ENCODE measurements at places on chromosomes 6 and 20.

GRCh38 chr6:11812439-11812838 is 33.8 kb upstream of the ADTRP start:
- DNase-seq = no peak

- no peak for DNase-seq
Observed at GRCh38 chr6:42078386-42078785, 28.1 kb downstream of the TAF8 start.

DNA sequence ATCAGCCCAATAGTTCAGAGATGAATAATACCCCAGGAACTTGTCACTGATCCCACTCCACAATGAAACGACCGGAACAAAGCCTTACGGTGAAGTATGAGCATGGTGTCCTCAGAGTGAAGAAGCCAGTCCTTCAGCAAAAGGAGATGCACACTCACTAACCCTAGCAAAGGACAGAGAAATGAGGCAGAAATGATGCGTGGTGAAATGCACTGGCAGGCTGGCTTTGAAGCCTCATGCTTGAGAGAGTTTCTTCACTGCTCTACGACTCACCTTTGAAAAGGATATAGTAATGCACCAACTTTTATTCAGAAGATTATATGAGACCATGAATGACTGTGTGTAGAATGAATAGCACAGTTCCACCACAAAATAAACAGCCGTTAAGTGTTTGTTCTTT is 74.8 kb downstream of the PHACTR1 start:
- DNase-seq = no peak

DNA sequence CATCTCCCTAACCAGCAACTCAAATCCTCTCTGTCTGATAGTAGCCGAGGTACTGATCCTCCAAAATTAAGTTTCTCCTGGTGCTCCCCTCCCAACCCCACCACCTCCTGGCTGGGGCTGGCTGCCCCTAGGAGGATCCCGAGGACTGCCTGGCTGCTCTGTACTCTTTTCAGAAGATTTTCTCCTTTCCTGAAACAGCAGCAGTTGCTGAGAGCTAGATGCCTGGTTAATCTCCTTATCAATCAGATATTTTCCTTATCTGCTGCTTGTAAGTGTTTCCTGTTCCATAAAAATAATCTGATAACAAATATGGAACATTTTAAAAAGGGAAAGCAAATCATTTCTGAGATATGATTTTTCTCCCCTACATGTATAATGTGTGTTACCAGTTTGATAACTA is 52.8 kb downstream of the ZMYND8 start:
- no peak for DNase-seq

DNA sequence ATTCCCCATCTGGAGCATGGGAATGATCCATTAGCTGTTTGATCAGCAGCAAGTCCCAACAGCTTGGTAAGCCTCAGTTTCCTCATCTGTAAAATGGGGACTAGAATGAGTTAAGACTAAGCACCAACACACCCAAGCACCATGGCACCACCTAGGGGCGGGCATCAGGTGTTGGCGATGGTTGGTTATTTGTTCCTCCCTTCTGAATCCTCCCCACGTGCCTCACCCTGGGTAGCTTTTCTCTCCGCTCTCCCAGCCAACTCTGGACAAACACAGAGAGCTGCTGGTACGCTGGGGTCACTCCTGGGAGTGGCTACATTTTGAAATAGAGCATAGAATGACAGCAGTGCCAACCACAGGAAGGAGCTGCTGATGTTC is 13.3 kb upstream of the ITPR3 start:
- no peak for DNase-seq

- DNase-seq = no peak
Observed at GRCh38 chr20:2507464-2507863, 1.3 kb downstream of the ZNF343 start.

- DNase-seq = no peak
Observed at GRCh38 chr6:43699564-43700186, 12.1 kb upstream of the MRPS18A start.

DNA sequence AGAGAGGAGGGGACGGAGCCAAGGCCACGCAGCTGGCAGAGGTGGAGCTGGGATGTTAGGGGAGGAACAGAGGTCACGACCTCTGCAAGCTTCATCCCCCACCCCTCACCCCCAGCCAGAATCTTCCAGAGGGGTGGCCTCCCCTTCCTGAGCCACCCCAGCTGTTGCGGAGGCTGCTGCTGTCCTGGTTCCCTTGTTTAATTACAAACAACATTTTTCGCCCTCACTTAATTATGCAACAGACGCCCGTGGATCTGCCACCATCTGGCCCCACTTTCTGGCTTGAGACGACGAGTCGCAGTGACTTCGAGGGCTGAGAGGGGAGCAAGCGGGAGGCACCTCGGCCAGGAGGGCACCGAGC is 153.7 kb upstream of the PTPN1 start:
- DNase-seq = no peak

- DNase-seq = no peak
Observed at GRCh38 chr6:144334150-144334708, 49.1 kb downstream of the UTRN start.

GRCh38 chr20:44331201-44331600 is 5.6 kb upstream of the R3HDML start:
- no peak for DNase-seq

- DNase-seq = no peak
Observed at GRCh38 chr6:7895125-7895423, 15.5 kb downstream of the TXNDC5 start.

DNA sequence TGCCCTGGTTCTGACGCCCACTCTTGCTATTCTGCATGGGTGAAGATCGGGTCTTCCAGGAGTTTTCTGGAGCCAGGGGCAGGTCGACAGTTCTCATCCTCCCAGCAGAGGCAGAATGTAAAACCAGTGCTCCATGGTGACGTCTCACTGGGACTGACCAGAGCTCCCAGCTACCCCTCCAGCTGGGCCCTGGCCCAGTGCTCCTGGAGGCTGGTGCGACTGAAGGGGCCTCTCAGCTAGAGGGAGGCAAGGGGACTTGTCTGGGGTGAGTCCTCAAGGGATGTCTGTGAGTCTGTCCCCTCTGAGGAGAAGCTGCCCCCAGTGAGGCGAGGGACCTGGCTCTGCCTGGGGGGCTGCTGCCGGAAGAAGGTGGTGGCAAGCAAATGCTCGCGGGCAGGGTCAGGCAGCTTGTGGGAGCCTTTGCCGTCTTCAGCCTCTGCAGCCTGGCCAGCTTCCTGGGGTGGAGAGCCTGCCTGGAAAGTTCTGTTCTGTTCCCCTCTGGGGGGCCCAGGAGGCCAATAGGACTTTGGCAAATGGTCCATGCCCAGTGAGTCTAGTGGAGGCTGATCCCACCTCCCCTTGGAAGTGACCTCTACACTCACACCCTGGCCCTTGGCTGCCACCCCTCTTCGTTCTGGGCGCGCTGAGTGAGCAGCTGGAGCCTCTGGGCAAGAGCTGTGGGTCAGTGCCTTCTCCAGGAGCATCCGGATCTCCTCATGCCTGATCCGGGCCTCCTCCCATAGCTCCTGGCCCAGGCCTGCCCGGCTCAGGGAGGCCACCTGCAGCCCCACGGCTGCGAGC is 47.5 kb downstream of the KIAA1755 start:
- no peak for DNase-seq

DNA sequence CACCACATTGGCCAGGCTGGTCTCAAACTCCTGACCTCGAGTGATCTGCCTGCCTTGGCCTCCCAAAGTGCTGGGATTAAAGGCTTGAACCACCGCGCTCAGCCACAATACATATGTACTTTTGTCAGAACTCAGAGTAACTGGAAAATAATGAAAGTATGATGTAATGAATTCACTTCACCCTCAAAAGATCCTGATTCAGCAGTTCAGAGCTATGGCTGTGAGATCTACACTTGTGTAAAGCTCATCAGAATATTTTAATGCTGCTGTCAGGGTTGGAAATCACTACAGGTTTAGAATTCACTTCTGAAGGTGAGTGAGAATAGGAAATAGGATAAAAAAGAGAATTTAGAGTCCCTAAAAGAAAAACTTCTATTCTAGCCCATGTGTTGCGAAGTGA is 464.5 kb upstream of the NRSN1 start:
- no peak for DNase-seq

DNA sequence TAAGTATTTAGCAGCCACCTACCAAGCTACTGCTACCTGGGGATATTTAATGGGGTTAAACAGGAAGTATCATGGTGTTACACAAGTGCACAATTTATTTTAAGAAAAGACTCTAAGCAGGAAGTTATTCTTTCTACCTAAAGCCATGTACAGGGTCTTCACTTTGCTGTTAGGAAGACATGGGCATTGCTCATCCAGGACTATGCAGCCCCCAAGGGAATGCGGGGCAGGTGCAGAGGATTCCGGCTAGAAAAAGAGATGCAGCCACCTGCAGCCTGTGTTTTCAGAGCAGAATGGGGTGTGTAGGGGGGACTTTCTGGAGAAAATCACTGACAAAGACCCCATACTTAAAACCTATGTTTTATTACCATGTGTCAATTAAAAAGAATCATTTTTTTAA is 399.1 kb upstream of the NOX3 start:
- no peak for DNase-seq

DNA sequence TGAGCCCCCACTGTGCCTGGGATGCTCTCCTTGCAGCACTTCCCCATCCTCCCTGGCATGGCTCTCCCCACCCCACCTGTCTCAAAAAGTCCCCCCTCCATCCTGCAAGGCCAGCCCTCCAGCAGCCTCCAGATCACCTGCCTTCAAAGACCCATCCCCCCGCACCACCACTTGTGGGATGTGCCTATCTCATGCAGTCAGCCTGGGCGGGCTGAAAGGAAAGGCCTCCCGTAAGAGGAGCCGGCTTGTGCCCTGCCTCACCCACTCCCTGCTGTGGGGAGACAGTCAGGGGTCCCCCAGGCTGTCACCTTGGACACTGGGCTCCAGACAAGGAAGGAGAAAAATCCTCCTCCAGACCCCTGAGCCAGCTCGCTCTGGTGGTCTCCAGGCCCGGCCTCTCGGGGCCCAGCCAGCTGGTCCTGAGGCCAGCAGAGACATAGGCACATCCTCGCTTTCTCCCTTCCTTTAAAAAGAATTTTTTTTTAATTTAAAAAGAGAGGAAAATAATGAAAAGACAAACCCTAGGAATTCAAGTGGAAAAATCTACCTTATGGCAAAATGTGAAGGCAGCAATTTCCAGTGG is 77.3 kb downstream of the GRM4 start:
- DNase-seq = no peak

DNA sequence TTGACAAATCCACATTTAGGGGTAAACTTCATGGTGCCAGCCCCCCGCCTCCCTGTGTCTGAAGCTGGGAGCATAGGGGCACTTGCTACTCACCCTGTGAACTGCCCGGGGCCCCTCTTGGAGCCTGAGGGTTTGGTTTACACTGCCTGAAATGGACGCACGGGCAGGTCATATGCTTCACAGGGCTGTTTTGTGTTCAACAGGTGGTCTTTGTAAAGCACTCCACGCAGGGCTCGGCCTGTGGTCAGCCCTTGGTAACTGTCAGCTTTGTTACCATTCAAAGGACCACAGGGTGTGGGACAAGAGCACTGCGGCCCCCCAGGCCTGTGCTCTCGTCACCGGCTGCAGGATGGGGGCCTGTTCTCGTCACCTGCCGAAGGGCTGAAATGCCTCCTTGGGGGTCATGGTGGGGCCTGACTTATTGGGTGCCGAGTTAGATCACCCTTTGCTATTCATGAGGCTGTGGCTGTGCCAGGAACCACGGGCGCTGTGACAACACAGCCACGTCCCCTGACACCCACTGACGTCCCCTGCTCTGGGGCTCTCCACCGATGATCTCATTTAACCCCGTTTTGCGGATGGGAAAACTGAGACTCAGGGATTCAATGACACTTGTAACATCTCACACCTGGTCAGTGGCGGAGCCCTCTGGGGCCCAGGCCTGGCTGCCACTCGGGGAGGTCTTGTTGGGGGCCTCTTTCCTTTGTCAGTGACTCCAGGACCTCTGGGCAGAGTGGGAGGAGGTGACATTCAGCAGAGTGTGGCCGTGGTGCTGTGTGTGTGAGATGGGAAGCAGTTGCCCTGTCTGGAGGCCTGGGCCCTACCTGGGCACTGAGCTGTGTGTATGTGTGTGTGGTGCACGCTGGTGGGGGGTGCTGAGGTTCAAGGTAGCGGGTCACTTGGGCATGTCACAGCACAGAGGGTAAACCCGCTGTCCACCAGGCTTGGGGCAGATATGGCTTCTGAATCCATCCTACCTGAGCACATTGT is 24.9 kb downstream of the ZBP1 start:
- no peak for DNase-seq

- no peak for DNase-seq
Observed at GRCh38 chr20:41135187-41135887, 2.0 kb upstream of the PLCG1 start.

DNA sequence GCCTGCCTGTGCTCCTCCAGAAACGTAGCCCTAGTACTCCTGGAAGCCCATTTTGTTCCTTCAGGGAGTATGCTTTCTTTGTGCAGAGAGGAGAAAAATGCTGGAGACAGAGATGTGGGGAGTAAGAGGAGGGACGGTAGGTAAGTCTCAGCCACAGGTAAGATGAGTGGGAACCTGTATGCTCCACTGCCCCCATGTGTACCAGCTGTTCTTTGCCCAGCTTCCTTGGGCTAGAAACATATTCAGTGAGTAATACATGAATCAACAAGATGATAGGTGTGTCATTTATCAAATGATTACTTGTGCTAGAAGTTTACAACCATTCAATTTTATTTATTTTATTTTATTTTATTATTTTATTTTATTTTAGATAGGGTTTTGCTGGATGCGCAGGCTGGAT is 13.6 kb upstream of the CEP85L start:
- no peak for DNase-seq

- DNase-seq = no peak
Observed at GRCh38 chr20:21715193-21715881, 9.9 kb downstream of the PAX1 start.

DNA sequence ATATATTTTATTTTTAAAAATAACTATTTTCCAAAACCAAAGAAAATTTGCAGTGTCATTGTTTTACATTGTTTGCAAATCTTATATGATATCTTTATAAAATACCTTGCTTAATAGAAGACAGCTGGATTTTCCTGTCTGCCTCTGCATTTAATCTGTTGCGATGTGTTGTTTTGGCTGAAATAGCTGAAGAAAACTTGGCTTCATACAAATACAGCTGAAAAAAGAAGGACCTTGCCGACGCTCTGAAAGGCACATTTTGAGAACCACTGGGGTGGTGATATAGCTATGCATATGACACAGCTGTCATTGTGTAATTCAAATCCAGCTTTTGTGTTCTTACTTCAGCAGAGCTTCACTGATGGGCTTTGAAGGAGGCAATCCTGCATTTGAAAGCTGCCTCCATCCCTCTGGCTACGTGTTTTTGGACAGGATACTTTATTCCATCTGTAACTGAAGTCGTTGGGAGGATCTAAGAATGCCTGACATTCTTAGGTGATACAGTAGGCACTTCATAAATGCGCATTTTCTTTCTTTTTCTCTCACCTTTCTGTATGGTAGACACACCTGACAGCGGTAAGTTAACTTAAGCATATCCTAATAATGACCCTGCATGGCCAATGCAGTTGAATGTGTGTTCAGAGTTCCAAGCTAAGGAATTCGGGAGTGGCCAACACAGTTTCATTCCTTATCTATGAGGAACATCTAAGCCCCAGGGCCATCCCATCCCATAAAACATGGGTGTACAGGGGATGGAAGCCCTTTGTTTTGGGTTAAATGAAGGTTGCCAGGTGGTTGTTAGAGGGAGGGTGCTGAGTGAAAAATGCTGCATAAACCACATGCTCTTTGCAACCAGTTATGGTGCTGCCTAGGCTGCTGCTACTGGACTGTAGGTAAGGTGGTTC is 213.0 kb downstream of the TFAP2A start:
- DNase-seq = no peak

- no peak for DNase-seq
Observed at GRCh38 chr20:35823937-35824336, 52.1 kb downstream of the PHF20 start.

Data from smooth muscle cell of the brain vasculature (primary cell).